Activated CD8-positive, alpha-beta T cell treated with anti-CD3 and anti-CD28 coated beads for 36 hours (primary cell): ENCODE measurements at places on chromosomes 11 and 22. TPM values are rescaled to one million over a fixed set of nuclear protein-coding genes. Genes with fewer than 3 reads are reported as not detected.

DNA sequence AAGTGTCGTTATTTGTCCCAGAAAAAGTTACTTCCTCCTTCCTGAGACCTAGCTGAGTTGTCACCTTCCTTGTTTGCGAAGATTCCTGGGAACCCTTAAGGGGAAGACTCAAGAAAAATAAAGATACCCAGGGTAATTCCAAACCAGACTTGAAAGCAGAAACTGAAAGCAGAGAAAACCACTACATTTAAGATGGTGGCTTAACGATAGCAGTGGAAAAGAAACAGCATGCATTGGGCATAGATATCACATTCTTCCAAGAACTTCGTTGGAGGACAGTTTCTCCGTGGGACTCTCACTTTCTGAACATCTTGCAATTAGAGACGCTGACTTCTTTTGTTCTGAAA, 89.1 kb downstream of the FAM76B start:
- H3K4me1 ChIP-seq = peaks cover 53% of the 10 kb centered on the region
- peak overlapping the region; percentile 95 for H3K27ac ChIP-seq
- H3K4me3 ChIP-seq = peak overlapping the region; percentile 57
- peaks cover 14% of the 10 kb centered on the region for H3K36me3 ChIP-seq
- no peaks in the 10 kb centered on the region for H3K27me3 ChIP-seq
- no peak for DNase-seq

- H3K36me3 ChIP-seq = no peaks in the 10 kb centered on the region
- no peak for DNase-seq
- H3K27me3 ChIP-seq = peaks cover 20% of the 10 kb centered on the region
- no peak overlapping the region for H3K27ac ChIP-seq
Measured at GRCh38 chr11:11722246-11722645, 100.4 kb upstream of the GALNT18 start.

GRCh38 chr11:78039919-78040671, 17.0 kb upstream of the KCTD14 start:
- H3K27me3 ChIP-seq = no peaks in the 10 kb centered on the region
- peaks cover 17% of the 10 kb centered on the region for H3K4me1 ChIP-seq
- H3K27ac ChIP-seq = peak overlapping the region; percentile 93
- H3K4me3 ChIP-seq = peak overlapping the region; percentile 39
- no peaks in the 10 kb centered on the region for H3K36me3 ChIP-seq

GRCh38 chr11:100624346-100624745, 62.7 kb upstream of the ARHGAP42 start:
- H3K27ac ChIP-seq = no peak overlapping the region
- H3K27me3 ChIP-seq = no peaks in the 10 kb centered on the region
- no peak for DNase-seq
- no peaks in the 10 kb centered on the region for H3K4me1 ChIP-seq
- no peaks in the 10 kb centered on the region for H3K36me3 ChIP-seq

GRCh38 chr22:44907765-44908737, 101.8 kb downstream of the PHF21B start:
- no peak overlapping the region for H3K4me3 ChIP-seq
- no peaks in the 10 kb centered on the region for H3K36me3 ChIP-seq
- H3K27me3 ChIP-seq = peaks cover 10% of the 10 kb centered on the region
- no peak overlapping the region for H3K27ac ChIP-seq
- H3K4me1 ChIP-seq = no peaks in the 10 kb centered on the region

- H3K4me1 ChIP-seq = no peaks in the 10 kb centered on the region
- peaks cover 18% of the 10 kb centered on the region for H3K27me3 ChIP-seq
- no peak for DNase-seq
- H3K36me3 ChIP-seq = no peaks in the 10 kb centered on the region
Measured at GRCh38 chr11:12900496-12900895, 108.6 kb upstream of the RASSF10 start.

DNA sequence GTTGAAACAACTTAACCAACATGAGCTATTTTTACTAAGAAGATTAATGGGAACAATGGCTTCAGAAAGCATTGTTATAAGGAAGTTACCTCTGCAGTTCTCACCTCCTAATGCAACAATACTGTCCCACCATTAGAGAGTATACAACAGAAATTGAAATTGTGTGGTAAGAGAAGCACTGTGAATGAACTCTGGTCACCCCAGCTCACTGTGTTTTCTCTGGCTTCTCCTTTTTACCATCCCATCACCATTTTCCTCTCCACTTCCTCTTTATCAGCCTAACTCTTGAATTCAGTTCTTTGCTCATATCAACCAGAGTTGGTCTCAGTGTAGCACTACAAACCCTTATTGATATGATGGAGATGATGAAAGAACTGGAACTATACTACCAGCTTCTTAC, 138.0 kb upstream of the POU2AF2 start:
- H3K4me1 ChIP-seq = no peaks in the 10 kb centered on the region
- no peak overlapping the region for H3K27ac ChIP-seq

GRCh38 chr11:76453248-76453647, 8.4 kb downstream of the EMSY start:
- no peak overlapping the region for H3K4me3 ChIP-seq
- no peaks in the 10 kb centered on the region for H3K27me3 ChIP-seq
- H3K4me1 ChIP-seq = peaks cover 16% of the 10 kb centered on the region
- peaks cover 34% of the 10 kb centered on the region for H3K36me3 ChIP-seq

Gene B4GAT1
- total RNA-seq = 9.4 TPM

Gene FXYD6
- total RNA-seq = not detected

Gene GANAB
- total RNA-seq = 217 TPM

Gene H19
- total RNA-seq = not detected

Gene TRIM51
- not detected for total RNA-seq

Gene CEP126
- 1.1 TPM for total RNA-seq

Gene OR8G1
- not detected for total RNA-seq
